ENCODE measurements at places on chromosomes 2 and 18. TPM values are rescaled to one million over a fixed set of nuclear protein-coding genes. Genes with fewer than 3 reads are reported as not detected.

DNA sequence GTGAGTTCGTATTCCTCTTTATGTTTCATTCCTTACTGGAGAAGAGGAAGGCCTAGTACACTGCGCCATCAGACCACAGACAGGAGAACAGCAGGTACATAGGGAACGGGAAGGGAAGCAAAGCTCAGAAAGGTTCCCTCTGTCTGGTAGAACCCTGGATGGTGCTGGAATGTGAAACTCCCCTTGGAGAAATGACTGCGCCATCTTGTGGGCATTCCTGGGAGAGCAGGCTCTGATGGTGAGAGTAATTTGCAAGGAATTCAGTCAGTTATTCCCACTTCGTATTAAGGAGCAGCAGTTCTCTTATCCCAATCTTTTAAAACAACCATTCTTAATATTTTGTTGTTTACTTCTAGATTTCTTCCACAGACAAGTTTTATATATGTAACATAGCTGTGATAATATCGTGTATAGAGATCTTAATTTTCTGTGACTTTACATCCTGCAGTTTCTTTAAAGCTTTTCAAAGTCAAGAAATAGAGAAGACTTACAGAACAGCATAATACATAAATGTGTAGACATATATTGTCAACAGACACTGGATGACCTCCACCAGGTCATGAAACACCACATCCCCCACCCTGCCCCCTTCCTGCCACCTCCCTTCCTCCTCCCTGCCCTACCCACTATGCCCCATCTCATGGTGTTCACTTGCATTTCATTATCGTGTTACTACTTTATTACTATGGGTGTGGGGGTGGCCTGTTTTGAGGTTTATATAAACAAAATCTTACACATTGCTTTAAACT lies 83.9 kb downstream of the ARHGEF4 start:
- no peaks in the 10 kb centered on the region for H3K27me3 ChIP-seq
- no peak overlapping the region for H3K27ac ChIP-seq
- no peaks in the 10 kb centered on the region for H3K4me1 ChIP-seq
- peak; percentile 56 for DNase-seq
- no peaks in the 10 kb centered on the region for H3K36me3 ChIP-seq

GRCh38 chr2:18795906-18796305 lies 206.5 kb upstream of the NT5C1B start:
- no peak overlapping the region for H3K4me3 ChIP-seq
- no peaks in the 10 kb centered on the region for H3K36me3 ChIP-seq
- DNase-seq: no peak

DNA sequence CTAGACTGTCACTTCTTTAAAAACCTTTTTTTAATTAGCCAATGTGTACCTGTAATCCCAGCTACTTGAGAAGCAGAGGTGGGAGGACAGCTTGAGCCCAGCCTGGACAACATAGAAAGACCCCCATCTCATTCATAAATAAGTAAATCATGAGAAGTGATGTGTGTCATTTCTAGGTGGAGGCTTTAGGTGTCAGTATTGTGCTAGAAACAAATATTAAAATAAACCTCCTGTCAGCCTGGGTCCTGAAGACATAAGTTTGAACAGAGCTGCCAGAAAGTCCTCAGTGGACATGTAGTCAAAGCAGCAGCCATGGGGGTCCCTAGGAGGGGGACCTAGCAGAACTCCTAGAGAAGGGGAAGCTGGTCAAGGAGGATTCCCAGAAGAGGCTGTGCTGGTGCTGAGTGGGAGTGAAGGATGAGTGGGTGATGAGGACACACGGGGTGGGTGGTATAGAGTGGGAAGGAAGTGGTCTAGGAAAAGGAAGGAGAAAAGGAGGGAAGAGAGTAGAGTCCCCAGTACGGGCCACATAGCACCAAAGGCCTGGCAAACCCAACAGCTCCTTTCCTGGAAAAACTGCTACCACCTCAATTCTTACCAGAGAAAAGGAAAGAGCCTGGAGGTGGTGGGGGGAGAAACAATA lies 316.6 kb upstream of the NCKAP5 start:
- no peaks in the 10 kb centered on the region for H3K36me3 ChIP-seq
- DNase-seq: no peak
- H3K4me1 ChIP-seq: no peaks in the 10 kb centered on the region
- H3K27ac ChIP-seq: no peak overlapping the region

DNA sequence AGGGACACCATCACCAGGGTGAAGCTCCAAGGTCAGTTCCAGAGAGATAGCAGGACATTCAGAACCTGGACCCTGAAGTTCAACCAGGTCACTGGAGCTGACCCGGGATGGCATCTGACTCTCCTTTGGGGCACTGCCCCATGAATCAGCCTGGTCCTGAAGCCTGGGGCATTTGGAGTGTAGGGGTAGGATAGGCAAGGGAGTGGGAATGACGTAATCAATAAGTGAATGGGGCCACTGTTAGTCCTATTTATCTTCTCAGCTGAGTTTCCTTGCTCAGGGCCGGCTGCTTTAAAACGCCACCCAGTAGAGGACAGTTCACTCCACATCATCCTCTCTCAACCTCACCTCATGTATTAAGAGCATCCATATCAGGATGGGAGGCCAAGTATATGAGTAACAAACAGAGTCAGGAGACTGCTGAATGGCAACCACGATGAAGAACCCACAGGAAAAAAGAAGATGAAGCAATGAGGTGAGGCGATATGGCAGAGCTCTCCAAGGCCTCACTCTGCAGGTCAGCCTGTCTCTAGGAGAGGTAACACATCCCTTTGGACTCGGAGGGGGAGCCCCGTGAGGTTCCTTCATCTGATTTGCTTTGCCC lies 1.8 kb upstream of the RFX8 start:
- no peak overlapping the region for H3K4me3 ChIP-seq
- H3K4me1 ChIP-seq: no peaks in the 10 kb centered on the region
- H3K36me3 ChIP-seq: no peaks in the 10 kb centered on the region
- DNase-seq: no peak
- no peaks in the 10 kb centered on the region for H3K27me3 ChIP-seq

DNA sequence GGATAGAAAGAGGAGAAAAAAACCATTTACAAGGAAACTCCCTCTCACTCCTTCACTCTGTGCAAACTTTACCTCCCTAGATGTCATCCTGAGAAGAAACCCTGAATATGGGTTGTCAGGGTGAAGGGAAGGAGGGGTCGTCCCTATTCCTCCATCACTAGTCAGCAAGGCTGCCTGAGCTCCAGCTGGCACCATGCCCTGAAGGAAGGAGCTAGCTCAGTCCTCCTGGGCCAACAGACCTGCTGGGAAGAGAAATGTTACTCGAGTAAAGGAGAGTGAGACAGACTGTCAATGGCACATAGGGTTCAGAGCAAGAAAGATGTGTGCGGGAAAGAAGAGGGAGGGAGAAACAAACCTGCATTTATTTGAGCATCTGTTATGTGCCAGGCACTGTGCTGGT lies 18.3 kb upstream of the EPAS1 start:
- no peak for DNase-seq
- H3K27me3 ChIP-seq: no peaks in the 10 kb centered on the region
- H3K36me3 ChIP-seq: no peaks in the 10 kb centered on the region
- H3K4me1 ChIP-seq: no peaks in the 10 kb centered on the region
- H3K4me3 ChIP-seq: no peak overlapping the region
- H3K27ac ChIP-seq: no peak overlapping the region

MAB21L4 gene
- total RNA-seq: not detected

CNTNAP5 gene
- not detected for total RNA-seq

ZAP70 gene
- total RNA-seq: 7.5 TPM

MATN3 gene
- total RNA-seq: 1.8 TPM
